Right atrium auricular region (tissue), 2 donors: ENCODE measurements at places on chromosomes 11 and 22. TPM values are rescaled to one million over a fixed set of nuclear protein-coding genes. Genes with fewer than 3 reads are reported as not detected.

- DNase-seq, result no peak
These were observed 71.4 kb downstream of the PIWIL3 start for GRCh38 chr22:24703101-24703500.

- DNase-seq, result no peak
These were observed 2.0 kb downstream of the C2CD3 start for GRCh38 chr11:74168838-74169237.

- no peak for DNase-seq
These were observed 37.7 kb upstream of the GNB1L start for GRCh38 chr22:19892257-19892879.

DNA sequence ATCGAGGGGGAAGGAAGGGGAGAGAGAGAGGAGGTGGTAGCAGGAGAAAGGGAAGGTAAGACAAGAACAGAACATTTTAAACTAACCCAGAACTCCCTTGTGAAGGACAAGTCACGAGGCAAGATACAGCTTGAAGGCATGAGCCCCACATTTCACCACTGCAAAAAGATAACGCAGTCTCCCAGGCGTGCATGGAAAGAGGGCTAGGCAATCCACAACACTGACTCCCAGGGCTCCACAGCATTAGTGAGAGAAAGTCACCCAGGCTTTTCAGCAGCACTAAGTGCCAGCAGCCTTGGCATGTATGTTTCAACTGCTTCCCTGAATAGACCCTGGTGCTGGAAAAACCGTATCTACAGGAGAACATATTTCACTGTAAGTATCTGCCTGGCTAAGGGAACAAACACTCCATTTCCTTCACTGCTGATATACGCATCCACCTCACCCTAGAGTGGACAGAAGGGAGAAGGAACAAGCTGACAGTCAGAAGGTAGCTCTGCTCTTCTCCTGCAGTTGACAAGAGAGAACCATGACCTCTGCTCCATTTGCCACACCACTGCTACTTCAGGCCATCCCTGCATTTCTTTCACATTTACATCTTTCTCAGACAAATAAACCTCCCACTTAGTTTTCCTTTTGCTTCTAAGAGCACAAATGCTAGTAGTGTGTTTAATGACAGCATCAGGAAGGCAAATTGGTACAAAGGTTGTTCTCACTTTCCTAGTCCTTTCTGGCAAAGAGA lies 87.9 kb downstream of the AMBRA1 start:
- no peak for DNase-seq

DNA sequence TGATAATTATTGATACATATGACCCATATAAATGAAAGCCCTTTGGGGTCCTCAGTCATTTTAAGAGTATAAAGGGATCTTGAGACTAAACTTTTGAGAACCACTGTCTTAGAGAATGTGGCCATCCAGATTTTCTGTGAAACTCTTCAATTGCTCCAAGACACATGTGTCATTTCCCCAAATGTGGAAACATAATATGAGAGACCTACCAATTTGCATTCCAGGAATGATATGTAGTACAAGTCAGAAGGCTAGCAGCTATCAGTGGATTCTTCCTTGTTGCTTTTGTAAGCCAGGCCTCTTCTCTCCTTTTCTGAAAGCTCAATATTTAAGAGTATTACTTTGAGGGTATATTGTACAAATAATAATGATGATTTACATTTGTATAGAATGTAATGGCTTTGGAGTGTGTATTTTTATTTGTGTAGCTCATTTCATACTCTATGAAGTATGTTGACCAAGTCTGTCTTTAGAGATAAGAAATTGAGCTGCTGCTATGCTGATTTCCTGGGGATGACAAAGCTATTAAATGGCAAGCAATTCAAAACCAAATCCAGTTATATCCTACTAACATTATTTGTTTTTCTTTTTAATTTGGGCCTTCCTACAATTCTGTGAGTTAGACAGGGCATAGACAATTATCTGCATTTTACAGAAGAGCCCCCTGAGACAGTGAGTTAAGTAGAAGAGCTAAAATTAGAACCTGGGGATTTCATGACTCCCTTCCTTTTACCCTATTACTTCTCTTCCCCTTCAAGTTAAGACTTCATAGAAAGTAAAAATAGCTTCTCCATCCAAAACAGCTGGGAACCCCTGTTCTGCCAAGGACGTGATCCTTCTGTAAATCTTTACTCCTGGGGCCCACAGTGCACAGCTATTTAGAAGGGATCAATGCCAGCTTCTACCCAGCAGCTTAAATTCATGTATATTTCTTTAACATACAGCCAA lies 131.9 kb downstream of the WNT11 start:
- no peak for DNase-seq

GRCh38 chr11:117189941-117190544 lies 9.1 kb upstream of the TAGLN start:
- no peak for DNase-seq

GRCh38 chr11:90849312-90849711 lies 626.5 kb upstream of the CHORDC1 start:
- DNase-seq, result no peak

GRCh38 chr22:27312966-27313855 lies 488.3 kb downstream of the MN1 start:
- DNase-seq, result no peak

DNA sequence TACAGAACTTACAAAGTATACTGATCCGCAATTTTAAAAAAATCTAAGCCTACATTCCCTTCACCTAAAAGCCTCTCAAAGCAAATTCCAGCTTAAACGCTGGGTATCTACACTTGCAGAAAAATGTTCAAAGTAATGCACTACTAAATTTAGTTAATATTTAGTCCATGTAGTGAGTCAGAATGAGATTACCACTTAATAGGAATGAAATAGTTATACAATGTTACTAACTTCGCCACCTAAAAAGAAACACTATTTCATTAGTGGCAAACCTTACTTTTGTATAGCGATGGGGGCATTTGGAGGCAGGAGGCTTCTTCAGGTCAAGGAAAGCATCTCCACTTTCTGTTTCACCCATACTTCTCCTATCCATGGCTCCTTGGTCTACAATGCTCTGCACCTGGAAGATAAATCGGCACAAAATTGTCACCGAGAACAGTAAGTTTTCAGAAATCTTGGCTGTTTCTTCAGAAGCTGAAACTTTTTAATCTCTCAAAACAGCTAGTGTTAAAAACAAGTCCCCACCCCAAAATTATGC lies 1.2 kb downstream of the EIF4ENIF1 start:
- DNase-seq, result no peak

DNA sequence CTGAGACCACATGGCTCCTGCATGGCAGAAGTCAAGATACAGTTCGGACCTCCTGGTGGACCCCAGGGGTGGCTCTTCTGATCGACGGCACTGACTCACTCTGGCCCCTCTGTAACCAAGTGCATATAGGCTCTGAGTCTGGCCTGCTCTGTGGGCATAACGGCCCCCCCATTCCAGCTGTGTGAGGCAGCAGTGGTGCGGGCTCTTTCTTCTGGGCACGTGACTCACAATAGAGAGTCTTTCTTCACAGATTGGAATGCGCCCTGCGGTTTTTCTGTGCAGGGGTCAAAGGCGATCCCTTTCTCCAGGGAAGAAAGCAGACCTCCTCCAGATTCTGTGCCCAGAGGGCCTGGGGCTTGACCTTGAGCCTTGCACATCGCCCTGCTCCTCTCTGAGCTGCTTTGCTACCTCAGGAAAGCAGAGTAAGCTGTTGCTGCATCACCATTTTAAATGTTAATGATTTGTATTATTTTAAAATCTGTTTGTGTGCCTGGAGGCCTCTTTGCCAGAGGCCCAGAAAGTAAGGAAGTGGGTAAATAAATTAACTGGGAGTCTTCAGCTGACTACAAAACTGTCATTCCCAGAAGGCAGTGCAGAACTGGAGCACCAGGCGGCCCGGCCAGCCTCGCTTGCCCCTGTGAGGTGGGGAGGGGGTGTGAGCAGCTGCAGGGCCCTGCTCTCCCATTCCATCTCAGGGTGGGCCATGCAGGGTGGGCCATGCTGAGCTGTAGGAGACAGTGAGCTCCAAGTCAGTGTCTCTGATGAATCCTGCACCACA lies 199.0 kb downstream of the GRIK4 start:
- peak; percentile 66 for DNase-seq

GRCh38 chr22:50274771-50275170 lies 4.6 kb upstream of the MAPK11 start:
- no peak for DNase-seq

DNA sequence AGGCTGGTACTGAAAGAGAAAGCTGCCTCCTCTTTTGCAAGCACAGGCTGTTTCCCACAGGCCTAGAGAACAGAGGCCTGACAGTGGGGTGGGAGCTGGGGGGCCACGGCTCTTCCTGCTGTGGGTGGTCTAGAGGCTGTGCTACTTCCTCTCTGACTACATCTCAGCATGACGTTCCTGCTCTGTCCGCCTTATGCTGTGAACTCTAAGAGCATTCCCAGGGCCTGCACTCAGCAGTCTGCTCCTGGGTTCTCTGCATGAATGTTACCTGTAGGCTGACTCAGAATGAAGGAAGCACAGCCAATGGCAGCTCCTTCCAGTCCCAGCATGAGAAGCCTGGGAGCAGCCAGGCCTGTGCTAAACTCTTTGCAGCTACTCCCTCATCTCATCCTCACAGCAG lies 534.3 kb downstream of the NTM start:
- DNase-seq, result no peak

The OR5L1 gene
- total RNA-seq, result not detected

The C11orf91 gene
- not detected for total RNA-seq
